ENCODE measurements at places on chromosomes 11 and 22.

DNA sequence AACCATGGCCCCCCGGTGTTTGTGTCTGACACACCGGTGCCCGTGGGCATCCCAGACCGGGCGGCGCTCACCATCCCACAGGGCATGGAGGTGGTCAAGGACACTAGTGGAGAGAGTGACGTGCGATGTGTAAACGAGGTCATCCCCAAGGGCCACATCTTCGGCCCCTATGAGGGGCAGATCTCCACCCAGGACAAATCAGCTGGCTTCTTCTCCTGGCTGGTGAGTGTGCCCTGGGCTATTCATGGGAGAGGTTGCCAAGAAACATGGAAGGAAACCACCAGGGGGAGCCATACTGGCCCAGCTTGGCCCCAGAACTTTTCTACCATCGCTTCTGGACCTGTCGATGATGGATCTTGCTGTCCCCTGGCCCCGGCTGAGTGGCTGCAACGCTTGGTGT is 36.5 kb downstream of the PRDM11 start:
- no peak for DNase-seq

- DNase-seq, result peak; percentile 9
Observed at GRCh38 chr22:30754971-30755758, 60.5 kb downstream of the OSBP2 start.

DNA sequence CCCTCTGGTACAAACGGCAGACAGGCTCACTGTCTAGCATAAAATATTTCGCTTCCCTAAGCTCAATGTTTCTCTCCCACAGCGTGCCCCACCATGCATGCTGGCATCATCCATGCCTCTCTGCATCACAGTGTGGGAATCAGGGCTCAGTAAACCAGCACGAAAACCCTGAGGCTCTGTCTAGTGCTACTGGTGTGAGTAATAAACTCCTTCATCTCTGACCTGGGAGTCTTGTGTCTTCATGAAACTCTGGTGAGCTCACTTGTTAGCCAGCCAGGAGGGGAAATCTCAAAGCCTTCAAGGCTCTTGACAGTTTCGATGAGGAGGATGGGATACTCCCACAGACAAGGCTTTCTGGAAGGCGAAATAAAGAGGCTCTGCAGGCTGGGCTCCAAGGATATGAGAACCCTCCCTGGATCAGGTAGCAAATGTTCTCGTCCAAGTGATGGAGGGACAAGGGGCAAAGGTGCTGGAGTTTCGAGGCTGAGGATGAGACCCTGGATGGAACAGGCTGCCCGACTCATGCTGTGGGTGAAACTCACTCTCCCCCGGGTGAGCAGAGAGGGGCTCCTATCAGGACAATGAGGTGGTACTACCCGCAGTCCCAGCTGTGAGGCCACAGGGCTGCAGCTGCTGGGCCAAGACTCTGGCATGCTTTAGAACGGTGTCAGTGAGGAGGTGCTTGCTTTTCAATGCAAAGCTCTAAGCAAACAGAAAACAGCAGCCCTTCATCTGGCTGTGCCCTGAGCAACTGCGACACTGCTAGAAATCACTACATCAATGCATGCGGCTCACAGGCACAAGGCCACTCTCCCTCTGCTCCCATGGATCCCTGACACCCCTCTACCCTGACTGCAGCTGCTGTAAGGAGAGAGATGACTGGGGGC is 69.3 kb downstream of the SHANK2 start:
- DNase-seq, result no peak

DNA sequence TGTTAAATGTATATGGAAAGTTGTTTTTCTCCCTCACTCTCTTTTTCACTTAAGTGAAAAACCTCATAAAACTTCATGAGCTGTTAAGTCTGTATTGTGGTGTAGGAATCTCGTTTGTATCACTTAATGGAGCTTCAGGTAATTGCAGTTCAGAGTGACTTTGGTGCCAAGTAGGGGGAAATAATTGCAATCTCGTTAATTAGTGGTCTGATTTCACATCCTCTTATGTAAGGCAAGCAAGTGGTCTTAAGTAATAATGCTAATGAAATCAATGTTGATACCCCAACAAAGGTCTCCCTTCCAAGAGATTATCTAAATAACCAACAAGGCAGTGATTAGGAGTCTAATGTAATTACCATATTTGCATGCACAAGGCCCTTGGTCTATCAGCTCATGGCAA is 174.2 kb upstream of the SORL1-AS1 start:
- DNase-seq, result no peak

GRCh38 chr11:126226334-126227084 is 14.9 kb downstream of the FAM118B start:
- DNase-seq, result no peak

- DNase-seq, result no peak
Observed at GRCh38 chr22:36417281-36417686, 29.5 kb upstream of the MYH9 start.

DNA sequence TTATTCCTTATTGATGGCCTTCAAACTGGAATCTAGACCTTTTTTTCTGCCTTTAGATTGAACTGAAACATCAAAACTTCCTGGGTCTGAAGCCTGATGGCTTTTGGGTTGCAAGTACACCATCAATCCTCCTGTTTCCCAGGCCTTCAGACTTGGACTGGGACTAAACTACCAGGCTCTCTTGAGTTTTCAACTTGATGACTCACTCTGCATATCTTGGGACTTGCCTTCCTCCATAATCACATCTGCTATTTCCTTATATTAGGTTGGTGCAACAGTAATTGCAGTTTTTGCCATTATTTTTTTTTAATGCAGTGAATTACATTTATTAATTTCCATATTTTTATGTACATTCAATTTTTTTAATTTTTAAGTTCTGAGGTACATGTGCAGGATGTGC is 7.0 kb downstream of the OR51B5 start:
- no peak for DNase-seq

DNA sequence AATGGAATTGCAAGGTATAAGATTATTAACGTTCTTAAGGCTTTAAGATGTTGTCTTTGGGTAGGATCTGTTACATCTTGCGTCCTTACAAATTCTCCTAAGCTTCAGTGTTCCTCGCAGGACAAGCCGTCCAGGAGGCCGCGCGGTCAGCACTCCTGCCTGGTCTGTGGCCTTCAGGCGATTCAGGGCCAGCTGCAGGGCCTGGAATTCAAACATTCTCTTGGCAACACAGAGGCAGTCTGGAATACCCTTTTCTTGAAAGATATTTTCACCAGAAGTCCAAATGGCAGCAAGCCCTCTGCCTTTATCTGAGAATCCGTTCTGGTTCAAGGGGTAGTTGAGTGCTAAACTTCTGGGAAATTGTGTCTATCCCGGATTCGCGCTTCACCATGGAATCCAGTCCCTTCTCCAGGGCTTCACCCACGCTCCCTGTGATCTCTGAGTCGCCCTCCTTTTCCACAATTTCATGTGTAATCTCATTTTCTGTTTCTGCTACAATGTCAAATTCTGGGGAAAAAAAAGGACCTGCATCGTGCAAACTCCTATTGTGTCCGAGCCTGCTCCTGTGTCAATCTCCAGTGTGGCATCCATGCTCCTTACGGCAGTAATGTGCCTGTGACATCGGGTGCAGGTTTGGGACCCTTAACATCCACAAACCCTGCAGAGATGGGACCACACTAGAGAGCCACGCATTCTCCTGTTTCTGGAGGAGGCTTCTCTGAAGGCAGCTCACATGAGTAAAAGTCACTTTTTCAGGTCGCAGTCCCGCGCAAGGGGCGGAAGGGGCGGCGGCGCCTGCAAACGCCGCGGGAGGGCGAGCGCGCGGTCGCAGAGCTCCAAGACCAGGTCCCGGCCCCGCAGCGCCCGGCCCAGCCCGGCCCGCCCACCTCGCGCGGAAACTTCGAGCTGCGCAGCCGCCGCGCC is 25.4 kb upstream of the SORL1 start:
- DNase-seq, result peak; percentile 51

DNA sequence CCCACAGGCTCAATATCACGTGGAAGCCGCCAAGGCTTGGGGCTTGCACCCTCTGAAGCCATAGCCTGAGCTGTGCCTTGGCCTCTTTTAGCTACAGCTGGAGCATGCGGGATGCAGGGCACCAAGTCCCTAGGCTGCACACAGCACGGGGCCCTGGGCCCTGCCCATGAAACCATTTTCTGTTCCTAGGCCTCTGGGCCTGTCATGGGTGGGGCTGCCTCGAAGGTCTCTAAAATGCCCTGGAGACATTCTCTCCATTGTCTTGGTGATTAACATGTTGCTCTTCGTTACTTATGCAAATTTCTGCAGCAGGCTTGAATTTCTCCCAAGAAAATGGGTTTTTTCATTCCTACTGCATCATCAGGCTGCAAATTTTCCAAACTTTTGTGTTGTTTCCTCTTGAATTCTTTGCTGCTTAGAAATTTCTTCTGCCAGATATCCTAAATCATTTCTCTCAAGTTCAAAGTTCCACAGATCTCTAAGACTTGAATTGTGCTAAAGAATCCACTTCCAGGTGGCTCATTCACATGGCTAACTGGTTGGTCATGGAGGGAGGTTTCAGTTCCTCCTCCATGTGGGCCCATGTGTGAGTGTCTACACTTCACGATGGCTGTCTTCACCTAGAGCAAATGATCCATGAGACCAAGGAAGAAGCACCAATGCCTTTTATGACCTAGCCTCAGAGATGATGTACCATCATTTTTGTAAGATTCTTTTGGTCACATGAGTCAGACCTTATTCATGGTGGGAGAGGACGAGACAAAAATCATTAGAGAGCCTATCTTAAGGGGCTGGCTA is 7.4 kb upstream of the CREBZF start:
- DNase-seq, result no peak

GRCh38 chr11:36354221-36355003 is 58.3 kb downstream of the PRR5L start:
- no peak for DNase-seq

DNA sequence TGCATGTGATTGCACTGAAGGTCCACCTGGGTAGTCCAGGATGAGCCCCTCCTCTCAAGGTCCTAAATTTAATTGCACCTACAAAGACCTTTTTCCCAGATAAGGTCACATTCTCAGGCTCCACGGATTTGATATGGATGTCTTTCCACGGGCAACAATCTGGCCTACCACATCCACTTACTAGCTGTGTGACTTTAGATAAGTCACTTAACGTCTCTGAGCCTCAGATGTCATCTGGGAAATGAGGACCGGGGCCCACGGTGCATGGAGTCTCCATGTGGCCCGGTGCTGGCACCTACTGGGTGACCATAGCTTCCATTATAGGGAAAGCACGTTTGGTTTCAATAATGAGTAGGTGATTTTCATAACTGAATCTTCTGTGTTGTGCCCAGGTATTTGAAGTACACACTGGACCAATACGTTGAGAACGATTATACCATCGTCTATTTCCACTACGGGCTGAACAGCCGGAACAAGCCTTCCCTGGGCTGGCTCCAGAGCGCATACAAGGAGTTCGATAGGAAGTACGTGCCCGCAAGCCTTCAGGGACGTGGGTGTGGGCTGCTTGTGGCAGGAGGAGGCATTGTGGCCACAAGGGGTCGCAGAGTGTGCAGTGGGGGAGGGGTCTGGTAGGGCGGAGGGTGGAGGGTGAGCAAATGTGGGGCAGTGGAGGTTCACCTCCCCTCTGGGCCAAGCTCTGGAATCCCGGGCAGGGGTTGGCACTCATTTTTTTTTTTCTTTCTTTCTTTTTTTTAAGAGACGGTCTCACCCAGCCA is 55.7 kb downstream of the ARHGAP8 start:
- DNase-seq, result no peak

- DNase-seq, result no peak
Observed at GRCh38 chr22:35839841-35840301, 122.2 kb downstream of the APOL5 start.

DNA sequence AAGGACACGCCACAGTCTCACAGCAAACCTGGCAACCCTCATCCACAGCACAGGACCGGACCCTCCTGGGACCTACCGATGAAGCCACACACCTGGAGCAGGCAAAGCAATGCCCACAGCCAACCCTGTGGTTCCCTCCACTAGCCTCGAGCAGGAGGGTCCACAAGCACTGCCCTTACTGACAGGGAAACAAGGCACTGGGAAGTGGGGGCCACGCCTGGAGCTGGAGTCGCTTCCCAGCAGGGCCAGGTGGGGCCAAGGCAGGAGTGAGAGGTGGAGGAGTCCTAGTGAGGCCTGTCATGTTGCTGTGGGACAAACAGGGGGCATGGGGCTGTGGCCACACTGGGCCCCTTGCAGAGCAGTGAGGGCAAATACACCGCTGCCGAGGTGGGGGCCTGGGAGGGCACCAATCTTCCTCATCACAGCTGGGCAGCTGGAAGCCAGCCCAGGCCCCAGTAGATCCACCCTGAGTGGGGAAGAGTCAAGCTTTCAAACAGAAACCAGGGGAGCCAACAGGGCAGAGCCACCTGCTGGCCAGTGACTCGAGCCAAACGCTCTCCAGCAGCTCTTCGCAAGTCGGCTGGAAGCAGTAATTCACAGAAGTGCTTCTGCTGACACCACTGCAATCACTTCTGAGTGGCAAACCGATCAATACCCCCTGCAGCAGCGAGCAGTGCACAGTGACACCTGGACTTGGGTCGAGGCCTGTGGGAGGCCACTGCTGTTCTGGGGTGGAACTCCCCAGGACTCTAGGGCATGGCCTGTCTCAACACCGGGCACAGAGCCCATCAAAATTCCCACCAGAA is 13.7 kb downstream of the SULT4A1 start:
- DNase-seq, result no peak

- DNase-seq, result no peak
Observed at GRCh38 chr11:61637277-61637676, 42.9 kb upstream of the DAGLA start.

DNA sequence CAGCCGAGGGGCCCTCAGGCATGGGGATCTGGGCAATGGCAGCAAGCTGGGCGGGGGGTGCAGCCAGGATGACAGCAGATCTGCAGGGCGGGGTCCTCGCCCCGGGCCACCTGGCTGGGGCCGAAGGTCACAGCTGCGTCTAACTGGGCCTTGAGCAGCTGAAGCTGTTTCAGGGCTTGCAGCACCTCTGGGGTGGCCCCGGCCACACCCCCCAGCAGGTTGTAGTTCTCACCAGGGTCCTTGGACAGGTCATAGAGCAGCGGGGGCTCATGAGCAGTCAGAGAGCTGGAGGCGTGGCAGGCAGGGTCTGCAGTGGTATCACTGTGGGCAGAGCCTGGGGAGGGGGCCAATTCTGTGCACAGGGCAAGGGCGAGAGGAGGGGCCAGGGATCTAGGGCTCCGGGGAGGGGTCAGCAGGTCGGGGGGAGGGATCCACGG is 2.8 kb downstream of the ARSA start:
- no peak for DNase-seq

- no peak for DNase-seq
Observed at GRCh38 chr11:40186437-40187263, 1272.8 kb downstream of the LRRC4C start.

DNA sequence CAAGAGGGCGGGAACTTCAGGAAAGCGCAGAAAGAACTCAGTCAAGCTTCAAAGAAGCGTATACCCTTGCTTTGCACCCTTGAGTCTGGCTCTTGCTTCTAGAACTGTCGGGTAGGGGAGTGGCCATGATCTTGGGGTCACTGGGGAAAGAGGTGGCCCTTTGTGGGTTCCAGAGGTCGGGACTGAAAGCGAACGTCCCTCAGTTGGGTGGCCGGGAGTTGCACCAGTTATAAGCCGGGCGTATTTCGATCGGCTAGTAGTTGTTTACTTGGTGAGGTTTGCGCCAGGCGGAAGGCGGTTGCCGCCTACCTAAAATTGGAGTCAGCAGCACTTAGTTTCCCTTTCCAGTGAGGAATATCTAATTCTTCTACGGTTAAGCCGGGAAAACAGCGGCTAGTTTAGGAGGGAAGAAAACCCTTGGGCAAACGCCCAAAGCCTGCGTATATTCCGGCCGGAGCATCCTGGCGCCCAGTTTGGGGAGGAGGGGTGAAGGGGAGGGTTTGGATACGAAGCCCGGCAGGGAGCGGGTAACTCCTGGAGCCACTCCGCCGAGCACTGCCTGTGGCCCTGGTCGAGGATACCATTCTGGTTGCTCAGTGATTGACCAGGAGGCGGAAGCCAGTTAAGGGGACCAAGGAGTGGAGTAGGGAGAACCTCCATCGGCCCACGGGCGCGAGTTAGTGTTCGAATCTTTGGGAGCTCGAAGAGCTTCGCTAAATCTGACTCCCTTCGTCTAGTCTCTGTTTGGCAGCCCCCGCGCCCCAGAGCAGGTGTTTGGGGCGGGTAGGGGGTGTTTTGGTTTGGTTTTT is 807 bp upstream of the WT1 start:
- no peak for DNase-seq

Data from stimulated activated CD4-positive, alpha-beta T cell treated with anti-CD3 and anti-CD28 coated beads, Interleukin-1b, Interleukin-23, amount 100 ng/mL, for 4 hours (primary cell).